T-cell (primary cell): ENCODE measurements at places on chromosomes 16 and 17. TPM values are rescaled to one million over a fixed set of nuclear protein-coding genes. Genes with fewer than 3 reads are reported as not detected.

GRCh38 chr17:74147966-74148365 is 55.5 kb upstream of the RPL38 start:
- DNase-seq, result no peak

DNA sequence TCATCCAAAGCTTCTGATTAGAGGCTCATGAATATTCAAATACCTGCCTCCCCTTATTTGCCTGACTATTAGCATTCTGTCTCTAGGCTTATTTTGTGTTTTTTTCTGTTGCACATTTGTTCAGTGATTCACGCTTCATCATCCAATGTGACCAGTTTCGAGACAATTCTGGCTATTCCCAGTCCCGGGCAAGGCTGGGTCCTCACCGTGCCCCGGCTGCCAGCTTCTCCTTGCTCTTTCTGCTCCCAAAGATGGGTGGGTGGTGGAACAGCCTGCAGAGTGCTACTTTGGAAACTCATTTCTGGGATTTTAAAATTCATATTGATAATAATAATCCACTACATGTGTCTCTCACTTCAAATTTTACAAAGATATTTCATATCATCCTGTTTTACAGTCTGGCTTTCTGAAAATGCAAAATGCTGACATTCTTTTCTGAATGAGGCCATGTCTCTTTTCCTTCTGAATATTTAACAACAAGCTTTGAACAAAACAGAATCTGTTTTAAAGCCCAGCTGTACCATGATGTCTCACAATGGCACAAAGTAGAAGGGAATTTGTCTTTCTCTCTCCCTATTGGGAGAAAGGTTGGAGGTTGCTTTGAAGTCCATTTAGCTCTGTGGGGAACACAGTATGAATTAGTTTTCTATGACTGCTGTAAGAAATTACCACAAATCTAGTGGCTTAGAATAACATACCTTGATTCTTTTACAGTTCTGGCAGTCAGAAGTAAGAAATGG is 116.9 kb upstream of the CDH13 start:
- no peak for DNase-seq

DNA sequence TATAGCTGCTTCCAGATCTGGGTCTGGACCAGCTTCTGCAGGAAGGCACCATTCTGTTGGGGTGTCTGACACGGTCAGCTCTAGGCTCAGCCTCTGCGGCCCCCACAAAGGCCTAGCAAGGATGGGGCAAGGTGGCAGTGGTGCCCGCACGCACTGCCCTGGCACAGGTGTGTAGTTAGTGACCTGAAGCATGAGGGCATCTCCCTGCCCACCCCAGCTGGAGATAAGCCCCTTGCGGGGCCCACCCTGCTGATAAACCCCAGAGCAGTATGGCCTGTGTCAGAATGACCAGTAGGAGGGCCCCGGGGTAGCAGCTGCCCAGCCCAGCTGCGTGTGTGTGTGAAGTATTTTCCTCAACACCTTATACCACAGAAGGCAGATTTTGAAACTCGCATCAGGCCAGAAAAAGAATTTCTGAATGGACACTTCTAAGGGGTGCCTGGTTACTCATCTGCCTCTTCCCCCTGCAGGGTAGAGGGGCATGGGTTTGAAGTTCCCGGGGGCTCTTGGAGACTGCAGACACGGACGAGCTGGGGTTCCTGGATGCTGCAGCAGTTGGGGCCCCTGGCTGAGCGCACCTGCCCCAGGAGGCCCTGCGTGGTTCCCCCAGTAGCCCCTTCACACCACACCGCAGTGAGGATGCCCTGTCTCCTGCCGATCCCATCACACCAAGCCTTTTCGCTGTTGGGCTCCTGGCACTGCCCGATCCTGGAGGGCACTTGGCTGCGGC is 4.5 kb downstream of the ARHGDIA start:
- DNase-seq, result no peak

GRCh38 chr17:28065706-28066105 is 23.2 kb downstream of the NLK start:
- no peak for DNase-seq

The FN3K gene
- 3.2 TPM for total RNA-seq

GRCh38 chr16:81136390-81137335 is 40.5 kb upstream of the GCSH start:
- no peak for DNase-seq

DNA sequence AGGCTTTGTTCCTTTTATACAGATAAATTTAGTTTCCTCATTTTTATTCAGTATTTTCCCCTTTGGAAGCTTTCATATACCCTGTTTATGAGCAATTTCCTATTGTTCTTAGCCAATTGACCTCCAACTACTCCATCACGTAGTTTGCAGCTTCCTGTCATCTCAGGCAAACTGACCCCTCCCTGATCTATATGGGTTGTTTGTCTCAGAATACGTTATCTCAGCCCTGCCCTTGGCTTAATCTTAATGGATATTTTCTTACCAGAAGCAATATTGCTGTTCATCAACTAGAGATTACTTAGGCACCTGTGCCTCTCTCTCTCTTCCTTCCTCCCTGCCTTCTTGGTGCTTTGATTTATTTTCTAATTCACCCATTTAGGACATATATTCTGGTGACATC is 81.2 kb downstream of the ZNF18 start:
- DNase-seq, result no peak

The CCL4L2 gene
- total RNA-seq, result 4.0 TPM

The SCIMP gene
- total RNA-seq, result 1.2 TPM

- no peak for DNase-seq
Measured at GRCh38 chr16:66265048-66265415, 101.5 kb upstream of the CDH5 start.

The RAB37 gene
- total RNA-seq, result 73.4 TPM

DNA sequence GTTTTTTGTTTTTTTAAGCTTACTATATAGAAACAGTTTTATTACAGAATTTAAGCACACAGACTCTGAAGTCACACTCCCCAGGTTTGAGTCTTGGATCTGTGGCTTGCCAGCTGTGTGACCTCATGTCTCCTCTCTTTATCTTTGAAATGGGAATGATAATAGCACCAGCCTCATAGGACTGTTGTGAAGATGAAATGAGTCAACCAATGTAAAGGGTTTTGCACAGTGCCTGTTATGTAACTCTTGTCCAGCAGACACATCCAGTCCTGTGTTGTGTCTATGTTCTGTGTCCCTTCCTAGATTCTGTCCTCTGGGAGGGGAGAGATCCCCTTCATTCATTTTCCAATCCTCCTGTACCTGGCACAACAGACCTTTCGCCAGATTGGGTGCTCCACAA is 3.1 kb upstream of the CPD start:
- no peak for DNase-seq
